ENCODE measurements at places on chromosomes 12 and 14.

DNA sequence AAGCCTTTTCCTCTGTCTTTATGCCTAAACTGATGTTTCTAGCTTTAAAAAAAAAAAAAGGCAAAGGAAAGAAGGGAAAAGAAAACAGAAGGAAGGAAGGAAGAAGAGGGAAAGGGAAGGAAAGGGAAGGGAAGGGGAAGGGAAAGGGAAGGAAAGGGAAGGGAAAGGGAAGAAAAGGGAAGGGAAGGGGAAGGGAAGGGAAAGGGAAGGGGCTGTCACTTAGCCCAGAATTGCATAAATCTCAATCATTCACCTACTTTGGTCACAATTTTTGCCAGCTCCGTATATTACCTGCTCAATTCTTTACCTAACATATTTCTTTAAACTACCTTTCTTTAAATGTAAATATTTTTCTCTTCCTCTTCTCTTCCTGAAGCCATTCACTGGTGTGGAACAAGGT lies 26.8 kb downstream of the CIT start:
- DNase-seq, result no peak

DNA sequence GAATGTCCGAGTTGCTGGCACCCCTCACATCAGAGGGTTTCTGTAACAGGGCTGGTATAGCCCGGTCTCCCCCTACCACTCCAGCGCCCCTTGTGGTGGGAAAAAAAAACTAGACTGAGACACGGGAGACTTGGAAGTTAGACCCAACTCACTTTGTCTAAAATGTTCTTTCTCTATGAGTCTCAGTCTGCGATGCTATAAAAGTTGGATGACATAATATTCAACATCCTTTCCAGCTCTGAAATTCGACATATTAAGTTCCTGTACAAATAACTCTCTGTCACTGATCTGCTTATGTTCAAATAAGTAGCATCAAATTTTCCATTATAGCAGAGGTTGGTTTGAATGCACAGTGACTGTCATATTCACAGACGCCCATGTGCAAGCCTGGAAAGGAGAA lies 25.7 kb upstream of the TC2N start:
- DNase-seq, result no peak

DNA sequence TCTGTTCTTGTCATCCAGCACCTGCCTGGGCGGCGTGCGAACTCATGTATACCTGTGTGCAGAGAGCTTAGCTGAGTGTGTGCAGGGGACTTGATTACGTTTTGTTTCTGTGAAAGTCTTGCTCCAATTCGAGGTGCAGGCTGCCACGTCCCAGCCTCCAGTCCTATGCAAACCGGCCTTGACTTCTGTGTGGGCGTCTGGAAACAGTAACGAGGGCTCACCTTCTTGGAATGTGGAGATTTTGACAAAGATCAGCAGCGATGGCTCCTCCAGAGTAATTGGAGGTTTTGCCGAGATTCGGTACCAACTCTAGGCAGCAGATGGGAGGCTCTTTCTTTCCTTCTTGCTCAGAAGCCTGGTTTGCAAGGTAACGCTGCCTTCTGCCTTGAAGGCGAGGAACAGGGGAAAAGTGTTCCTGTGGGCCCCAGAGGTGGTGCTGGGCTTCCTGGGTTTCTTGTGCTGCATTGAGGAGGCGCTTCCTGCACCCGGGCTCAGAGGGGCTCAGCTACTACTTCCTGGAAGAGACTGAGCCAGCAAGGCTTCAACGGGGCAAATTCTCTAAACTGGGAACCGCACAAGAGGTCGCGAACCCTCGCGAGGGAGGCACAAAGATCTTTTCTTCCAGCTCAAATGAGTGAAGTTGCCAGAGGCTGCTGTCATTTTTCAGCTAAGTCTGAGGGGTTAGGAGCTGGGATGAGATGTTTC lies 249.0 kb downstream of the AACS start:
- no peak for DNase-seq

DNA sequence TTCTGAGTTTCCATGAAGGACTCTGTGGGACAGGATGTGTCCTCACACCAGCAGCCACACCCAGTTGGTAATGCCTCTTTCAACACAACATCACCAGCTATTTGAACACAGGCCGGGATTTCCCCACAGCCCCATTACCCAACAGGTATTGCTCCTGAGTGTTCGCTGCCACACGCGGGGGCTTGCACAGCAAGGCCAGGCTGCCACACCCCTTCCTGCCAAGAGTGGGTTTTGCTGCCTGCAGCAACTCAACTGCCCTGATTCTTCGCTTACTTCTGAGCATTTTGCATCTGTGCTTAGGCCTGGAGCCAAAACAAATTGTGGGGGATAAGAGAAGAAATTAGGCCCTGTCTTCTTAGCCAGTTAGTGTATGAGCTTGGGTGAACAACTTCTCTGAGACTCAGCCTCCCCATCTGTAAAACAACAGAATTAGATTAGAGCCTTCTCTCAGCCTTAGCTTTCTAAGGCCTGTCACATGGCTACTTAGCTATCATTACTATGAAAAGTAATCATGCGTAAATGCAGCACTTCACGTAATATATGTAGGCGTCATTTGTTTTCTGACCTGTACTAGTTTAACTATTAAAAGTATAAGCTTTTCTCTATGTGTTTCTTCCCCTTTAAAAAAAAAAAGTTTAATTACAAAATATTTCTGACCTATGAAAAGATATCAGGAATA lies 20.0 kb downstream of the CKAP4 start:
- no peak for DNase-seq

DNA sequence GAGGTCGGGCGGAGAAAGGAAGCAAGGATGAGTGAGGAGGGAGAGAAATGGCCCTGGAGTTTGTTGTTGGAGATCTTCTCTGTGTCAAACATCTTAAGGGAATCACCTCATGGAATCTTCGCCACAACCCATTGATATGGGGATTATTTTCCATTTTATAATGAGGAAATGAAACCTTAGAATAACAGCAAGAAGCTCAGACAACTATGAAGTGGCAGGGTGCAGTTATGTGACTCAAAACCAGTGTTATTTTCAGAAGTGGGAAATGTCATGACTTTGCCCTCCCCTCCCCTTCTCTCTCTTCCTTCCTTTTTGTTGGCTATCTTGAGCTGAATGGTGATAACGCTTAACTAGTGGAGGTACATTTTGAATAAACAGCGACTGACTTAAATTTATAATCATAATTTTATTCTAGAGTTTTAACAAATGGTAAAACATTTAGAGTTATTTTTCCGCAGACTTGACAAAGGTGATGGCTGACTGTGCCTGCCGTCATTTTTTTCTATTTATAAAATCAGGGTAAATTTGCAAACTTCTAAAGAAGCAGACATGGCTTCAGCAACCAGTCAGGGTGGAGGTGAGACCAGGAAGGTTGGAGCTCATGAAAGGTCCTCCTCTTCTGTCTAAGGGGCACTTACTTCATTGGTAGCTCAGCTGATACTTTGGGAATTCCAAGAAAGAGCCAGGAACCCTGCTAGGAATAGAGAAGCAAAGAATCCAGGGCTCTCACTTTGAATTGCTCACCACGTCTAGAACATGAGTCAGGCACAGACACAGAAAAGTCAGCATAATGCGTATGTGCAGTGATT lies 232.4 kb downstream of the RGS6 start:
- DNase-seq, result no peak

DNA sequence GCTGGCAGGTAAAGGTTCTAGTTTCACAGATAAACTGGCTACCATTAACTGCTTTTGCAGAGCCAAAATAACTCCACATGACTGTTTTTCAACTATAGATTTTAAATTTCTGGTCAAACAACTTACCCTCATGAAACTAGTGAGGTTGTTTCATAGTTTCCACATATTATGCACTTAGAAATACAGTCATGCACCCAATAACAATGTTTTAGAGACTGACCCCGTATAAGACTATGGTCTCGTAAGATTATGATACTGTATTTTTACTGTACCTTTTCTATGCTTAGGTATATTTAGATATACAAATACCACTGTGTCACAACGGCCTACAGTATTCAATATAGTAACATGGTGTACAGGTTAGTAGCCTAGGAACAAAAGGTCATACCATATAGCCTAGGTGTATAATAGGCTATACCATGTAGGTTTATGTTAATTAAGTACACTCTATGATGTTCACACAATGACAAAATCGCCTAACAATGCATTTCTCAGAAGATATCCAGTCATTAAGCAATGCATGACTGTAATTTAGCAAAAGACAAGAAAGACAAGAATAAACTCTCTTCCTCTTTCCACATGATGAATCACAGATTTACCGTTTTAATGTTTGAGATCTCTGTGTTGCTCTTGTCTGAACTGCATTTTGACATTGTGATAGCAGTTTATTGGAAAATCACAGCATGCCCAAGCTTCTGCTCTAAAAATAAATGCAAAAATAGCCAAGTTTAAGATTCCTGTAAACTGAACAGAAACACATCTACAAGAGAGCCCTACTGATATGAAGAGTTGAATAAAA lies 17.1 kb downstream of the DICER1 start:
- DNase-seq, result no peak

GRCh38 chr12:52070185-52070925 lies 577 bp downstream of the ATG101 start:
- no peak for DNase-seq

GRCh38 chr14:20848316-20848954 lies 42.8 kb upstream of the RNASE3 start:
- no peak for DNase-seq

DNA sequence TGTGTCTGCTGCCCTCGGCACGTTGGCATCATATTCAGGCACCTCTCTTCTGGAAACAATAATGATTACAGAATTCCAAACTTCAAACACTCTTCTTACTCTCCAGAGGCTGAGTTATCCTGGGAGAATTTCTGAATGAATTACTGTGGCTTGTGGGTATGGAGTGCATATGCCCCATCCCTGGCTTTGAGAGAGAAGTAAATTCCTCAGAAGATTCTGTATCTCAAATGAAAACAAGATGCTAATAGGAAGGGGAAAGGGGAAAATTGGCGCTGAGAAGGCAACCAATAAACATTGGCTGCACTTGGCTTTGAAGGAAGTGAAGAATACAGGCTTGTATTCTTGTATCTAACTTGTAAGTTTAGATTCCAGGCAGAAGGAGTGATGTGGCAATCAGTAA lies 132.0 kb upstream of the NOVA1 start:
- no peak for DNase-seq

DNA sequence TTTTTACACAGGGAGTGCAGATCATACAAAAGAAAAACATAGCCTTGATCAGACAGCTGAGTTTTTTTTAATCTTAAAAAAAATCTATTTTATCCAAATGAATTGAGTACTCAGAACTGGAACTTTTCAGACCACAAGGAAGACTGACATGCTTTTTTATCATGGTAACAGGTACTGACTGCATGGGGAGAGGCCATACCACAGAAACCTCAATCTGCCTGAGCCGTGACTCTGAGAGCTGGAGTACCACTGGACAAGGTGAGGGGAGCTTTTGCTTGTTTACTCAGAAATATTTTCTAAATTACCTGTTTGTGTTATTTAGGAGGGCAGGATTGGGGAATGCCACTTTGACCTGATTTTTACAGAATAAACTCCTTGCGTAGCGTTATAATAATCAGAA lies 143.9 kb downstream of the ALX1 start:
- no peak for DNase-seq

- no peak for DNase-seq
Observed at GRCh38 chr12:84561351-84561750, 351.2 kb downstream of the SLC6A15 start.

DNA sequence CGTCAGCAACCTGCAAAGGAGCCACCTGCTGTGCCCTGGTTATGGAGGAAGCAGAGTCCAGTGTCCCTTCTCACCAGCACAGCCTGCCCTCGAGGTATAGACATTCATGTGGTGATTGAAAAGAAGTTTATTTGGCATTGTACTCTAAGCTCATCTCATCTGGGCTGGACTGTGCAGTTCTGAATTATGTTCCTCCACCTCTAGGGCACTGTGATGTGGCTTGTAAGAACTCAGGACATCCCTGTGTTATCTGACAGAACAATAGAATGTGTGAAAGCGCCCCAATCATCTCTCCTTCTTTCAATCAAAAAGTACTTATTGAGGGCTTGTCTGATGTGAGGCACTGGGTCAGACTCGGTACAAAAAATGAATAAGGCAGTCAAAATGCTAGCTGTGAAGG lies 140.1 kb downstream of the DHRS2 start:
- DNase-seq, result no peak

GRCh38 chr12:93749515-93749914 lies 72.3 kb downstream of the CRADD start:
- no peak for DNase-seq

- no peak for DNase-seq
Observed at GRCh38 chr12:57229046-57229633, 371 bp upstream of the SHMT2 start.

DNA sequence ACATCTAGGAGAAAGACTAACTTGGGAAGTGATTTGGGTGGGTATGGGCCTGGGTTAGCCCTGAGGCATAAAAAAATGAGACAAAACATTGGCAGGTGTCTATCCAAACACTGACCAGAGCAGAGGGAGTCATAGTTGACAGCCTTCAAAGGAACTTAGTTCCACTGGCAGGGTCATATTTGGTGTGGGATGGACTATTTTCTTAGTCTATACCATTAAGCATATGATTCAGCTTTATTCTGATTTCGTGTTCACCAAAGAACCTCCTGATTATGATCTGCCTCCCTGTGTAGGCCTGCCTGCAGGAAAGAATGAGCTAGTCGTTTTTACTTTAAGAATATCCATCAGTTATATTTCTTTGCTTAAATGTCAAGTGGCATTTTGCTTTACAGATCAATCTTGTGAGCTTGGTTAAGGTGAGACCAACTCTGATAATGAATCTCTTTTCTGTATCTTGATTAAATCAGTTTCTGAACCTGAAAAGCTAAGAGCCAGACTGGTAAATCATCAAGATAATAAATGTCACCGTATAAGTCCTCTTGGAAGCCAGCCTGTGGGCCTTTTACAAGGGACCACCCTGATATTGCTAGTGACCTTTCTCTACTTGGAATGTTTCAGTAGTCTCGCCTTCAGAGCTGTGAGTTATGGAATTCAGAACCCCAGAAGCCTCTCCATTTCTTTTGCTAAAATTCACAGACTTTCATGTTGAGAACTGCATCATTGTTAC lies 182.9 kb downstream of the MON2 start:
- no peak for DNase-seq

- no peak for DNase-seq
Observed at GRCh38 chr14:59591641-59592370, 15.2 kb upstream of the CCDC175 start.

- DNase-seq, result no peak
Observed at GRCh38 chr12:49976557-49976956, 3.8 kb downstream of the AQP6 start.

DNA sequence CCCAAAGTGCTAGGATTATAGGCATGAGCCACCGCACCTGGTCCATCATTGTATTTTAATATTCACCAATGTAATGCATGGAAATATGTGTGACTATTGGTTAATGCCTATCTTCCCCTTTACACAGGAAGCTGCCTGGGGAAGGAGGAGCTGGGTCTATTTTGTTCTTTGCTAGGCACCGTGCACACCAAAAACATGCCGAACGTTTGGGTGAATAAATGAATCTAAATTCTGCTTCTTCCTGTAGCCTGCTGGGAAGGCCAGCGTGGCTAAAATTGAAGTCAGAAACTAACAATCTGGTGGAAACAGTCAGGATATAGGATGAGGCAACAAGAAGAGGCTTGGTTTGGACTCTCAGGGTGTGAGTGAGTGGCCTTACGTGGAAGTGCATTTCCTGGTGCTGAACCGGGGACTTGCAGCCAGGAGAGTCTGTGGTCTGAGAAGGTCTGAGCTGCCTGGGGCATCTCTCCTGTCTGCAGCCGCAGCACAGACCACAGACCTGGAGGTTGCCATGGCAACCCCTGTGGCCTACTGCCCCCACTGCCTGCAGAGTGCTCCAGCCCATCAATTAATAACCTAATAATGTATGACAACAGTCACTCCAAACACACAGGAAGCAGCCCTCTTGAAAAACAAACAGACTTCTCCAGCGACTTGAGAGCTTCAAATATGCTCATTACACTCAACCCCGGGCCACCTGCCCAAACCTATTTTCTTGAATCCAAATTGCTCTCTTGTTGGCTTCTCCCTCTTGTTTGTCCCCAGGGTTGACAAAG lies 5.5 kb upstream of the GPR68 start:
- no peak for DNase-seq
